ENCODE measurements at places on chromosomes 6 and 20.
A peak's percentile ranks its signal among the peaks of the same experiment; 100 is the strongest.

- DNase-seq = no peak
Observed at GRCh38 chr20:43878776-43879175, 35.9 kb upstream of the TOX2 start.

- DNase-seq = no peak
Observed at GRCh38 chr6:158323561-158323958, 11.3 kb downstream of the TULP4 start.

DNA sequence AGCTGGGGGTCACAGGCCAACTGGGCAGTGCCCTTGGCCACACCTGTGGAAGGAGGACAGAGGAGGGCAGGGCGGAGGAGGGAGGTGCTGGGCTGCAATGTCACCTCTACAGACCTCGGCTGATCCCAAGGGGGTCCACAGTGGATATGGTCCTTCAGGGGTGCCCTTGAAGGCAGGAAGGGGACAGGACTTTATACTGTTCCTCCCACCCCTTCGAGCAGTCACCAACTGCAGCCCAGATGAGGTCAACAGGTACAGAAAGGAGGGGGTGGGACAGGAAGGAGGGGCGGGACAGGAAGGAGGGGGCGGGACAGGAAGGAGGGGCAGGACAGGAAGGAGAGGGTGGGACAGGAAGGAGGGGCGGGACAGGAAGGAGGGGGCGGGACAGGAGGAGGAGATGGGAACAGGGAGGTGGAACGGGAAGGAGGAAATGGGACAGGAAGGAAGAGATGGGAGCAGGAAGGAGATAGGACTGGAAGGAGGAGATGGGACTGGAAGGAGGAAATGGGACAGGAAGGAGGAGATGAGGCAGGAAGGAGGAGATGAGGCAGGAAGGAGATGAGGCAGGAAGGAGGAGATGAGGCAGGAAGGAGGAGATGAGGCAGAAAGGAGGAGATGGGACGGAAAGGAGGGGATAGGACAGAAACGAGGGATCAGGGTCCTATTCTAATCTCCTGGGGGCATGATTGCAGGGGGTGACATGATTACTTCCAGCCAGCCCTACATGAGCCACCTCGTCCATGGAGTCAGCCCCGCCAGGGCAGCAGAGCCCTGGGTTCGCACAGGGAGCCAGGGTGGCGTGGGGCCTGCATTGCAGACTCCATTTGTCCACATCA, 19.4 kb upstream of the MRGBP start:
- DNase-seq = no peak

GRCh38 chr20:61499859-61500554, 247.9 kb downstream of the CDH4 start:
- DNase-seq = no peak

- no peak for DNase-seq
Observed at GRCh38 chr6:87484491-87484890, 11.7 kb downstream of the SLC35A1 start.

DNA sequence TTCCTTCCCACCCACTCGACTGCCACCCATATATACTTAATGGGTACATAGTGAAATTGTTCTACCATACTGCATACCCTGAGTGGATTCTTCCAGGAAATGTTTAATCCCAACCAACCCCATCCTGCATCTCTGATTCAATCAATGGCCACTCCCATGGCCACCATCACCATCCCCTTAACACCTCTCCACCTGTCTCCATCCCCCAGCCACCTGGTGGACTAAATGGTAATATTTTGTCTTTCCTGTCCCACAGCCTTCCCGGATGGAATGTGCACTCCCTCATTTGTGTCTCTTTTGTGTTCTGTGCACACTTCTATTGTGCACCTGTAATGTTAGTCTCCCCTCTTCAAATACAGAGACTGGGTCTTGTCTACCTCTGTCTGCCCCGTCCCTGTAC, 259.9 kb downstream of the ALDH8A1 start:
- DNase-seq = no peak

DNA sequence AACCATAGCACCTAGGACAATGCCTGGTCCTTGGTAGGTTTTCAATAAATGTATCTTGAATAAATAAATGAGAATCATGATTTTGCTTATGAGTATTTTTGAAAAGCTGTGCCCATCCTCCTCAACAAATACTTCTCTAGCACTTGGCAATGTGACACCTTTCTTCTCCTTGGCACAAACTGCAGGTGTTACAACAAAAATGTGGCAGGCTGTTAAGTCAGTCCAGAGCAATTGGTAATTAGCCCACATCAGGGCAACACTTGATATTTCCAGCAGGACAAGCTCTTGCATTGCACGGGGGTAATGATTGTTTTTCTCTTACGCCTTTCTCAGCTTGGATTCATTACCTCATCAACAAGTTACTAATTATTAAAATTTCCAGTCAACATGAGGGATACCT, 31.6 kb upstream of the SNX9 start:
- DNase-seq = no peak

GRCh38 chr6:43334466-43335095, 26.0 kb upstream of the CRIP3 start:
- no peak for DNase-seq

GRCh38 chr6:41352396-41352795, 17.0 kb downstream of the NCR2 start:
- DNase-seq = no peak

GRCh38 chr6:39617026-39617425, 108.2 kb downstream of the KIF6 start:
- DNase-seq = no peak

DNA sequence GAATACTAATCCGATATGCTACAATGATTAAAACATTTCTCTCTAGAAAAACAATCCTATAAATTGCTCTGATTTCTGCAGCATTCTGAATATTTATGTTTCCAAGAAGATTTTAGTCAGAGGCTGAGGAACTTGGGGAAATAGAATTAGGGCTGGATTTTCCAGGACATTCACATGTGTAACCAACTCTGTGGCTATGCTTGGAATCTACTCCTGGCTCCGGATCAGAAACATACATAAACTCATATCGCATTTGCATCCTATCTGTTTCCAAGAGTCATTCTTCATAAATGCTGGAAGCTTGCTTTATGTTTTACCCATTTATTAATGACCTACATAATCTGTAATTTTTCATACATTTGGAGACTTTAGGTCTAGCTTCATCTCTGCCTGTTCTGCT, 459.9 kb upstream of the MARCKS start:
- DNase-seq = no peak

GRCh38 chr20:53141201-53142050, 169.3 kb downstream of the TSHZ2 start:
- DNase-seq = no peak

GRCh38 chr6:64034910-64035655, 399.5 kb downstream of the PHF3 start:
- no peak for DNase-seq

- DNase-seq = peak; percentile 46
Observed at GRCh38 chr6:15464211-15464725, 198.6 kb downstream of the DTNBP1 start.

DNA sequence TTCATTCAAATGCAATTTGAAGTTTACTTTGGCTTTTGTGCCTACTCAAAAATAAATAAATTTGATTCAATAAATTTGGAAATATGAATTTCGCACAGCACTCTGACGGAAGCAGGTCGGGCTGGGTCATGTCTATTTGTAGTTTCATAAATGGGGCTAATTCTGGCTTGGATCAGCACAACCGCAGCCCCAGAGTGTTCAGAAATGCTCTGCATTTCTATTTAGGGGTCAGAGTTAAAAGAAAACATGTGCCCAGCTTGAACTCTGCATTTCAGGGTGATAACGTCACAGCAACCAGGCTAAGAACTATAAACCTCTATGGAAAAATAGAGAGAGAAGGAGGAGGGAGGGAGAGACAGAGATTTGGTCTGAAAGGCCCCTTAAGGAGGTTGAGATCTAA, 480.9 kb upstream of the NOX3 start:
- no peak for DNase-seq

DNA sequence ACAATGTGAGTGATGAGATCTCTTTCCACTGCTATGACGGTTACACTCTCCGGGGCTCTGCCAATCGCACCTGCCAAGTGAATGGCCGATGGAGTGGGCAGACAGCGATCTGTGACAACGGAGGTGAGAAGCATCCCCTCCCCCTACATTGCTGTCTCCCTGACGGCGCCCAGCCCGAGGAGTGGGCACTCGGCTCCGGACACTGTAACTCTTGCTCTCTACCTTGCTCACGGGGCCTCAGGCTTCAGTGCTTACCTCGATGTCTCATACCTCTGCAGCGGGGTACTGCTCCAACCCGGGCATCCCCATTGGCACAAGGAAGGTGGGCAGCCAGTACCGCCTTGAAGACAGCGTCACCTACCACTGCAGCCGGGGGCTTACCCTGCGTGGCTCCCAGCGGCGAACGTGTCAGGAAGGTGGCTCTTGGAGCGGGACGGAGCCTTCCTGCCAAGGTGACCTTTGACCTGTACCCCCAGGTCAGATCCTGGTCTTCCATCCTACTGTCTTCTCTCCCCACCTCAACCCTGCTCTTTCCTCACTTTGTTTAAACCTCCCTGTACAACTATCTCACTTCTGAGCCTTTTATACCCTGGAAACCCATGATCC, 1.3 kb downstream of the CFB start:
- no peak for DNase-seq

DNA sequence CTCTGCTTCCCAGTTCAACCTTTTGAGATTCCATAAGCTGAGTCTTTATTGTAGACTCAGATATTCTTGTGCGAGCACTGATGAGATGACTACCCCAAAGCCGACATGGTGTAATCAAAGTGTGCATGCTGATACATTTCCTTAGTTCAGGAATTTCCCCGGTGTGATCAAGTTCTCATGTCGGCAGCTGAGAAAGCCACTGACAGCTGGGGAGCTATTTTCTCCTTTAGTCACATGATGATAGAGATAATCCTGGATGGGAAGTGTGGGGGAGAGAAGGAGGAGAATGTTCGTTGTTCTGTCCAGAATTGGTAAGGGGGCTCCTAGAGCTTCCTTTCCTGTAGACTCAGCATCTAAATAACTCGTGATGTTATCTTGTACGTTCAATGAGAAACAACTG, 7.7 kb upstream of the CAP2 start:
- DNase-seq = no peak

DNA sequence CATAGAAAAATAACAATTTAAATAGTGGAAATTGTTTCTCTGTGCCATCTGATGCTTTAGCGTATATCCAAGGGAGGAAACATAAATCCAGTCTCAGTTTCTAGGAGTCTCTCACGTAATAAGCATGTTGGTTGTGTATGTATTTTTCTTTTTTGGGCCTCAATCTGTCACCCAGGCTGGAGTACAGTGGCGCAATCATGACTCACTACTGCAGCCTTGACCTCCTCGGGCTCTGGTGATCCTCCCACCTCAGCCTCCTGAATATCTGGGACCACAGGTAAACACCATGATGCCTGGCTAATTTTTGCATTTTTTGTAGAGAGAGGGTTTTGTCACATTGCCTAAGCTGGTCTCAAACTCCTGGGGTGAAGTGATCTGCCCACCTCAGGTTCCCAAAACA, 78.6 kb upstream of the PLN start:
- no peak for DNase-seq

DNA sequence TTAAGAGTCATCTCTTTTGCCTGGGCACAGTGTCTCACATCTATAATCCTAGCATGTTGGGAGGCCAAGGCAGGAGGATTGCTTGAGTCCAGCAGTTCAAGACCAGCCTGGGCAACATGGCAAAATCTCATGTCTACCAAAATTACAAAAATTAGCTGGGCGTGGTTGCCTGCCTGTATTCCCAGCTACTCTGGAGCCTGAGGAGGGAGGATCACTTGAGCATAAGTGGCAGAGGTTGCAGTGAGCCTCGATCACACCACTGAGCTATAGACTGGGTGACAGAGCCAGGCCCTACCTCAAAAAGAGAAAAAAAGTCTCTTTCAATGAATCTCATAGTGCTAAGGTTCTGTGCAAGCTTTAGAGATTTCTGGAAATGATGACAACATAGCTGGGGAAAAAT, 1.5 kb downstream of the HLA-DRB1 start:
- no peak for DNase-seq

GRCh38 chr6:138493413-138493812, 5.9 kb downstream of the NHSL1 start:
- DNase-seq = no peak

DNA sequence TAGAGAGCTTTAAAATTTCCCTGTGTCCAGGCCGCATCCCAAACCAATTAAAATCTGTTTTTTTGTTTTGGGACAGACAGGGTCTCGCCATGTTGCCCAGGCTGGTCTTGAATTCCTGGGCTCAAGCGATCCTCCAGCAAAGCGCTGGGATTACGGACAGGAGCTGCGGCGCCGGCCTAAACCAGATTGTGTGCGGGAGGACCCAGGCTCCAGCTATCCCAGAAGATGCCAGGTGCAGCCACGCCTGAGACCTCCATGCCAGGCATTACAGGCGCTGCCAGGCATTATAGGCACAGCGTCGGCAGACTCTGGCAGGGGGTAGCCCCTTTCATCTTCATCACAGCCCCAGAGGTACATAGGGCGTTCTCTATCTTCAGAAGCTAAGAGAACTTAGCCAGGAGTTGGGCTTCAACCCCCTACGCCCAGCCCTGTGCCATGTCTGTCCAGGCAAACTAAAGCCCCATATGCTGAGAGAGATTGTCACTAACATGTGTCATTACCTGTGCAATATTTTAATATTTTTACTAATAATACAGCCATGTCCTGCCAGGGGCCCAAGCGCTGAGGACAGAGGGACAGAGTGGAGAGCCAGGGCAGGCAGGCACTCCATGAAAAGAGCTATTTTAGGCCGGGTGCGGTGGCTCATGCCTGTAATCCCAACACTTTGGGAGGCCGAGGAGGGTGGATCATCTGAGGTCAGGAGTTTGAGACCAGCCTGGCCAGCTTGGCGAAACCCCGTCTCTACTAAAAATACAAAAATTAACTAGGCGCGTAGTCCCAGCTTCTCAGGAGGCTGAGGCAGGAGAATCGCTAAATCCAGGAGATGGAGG, 9.8 kb upstream of the GRM4 start:
- no peak for DNase-seq

- no peak for DNase-seq
Observed at GRCh38 chr6:135951169-135951568, 99.7 kb downstream of the PDE7B start.

- DNase-seq = no peak
Observed at GRCh38 chr6:34934516-34934915, 45.5 kb downstream of the ANKS1A start.

DNA sequence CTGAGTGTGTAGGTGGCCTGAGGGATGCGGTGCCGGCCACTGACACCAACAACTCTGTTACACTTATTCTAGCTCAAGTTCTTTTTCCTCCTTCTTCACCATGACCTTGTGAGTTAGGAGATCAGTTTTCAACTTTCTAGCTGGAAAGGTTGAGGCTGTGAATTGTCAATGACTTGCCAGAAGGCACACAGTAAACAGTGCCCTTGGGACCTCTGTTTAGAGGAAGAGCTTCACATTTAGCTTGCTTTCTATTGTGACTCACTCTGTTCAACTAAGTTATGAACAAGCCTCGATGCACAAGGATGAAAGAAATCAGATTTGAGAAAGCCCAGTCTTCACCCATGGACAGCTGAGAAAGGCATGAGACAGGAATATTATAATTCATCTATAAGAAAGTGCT, 455.6 kb downstream of the MAFB start:
- no peak for DNase-seq

All from stimulated activated CD4-positive, alpha-beta T cell treated with anti-CD3 and anti-CD28 coated beads, TNF-alpha, amount 100 ng/mL, for 48 hours (primary cell).